Amniotic epithelial cell (primary cell): ENCODE measurements at places on chromosomes 11 and 22.

DNA sequence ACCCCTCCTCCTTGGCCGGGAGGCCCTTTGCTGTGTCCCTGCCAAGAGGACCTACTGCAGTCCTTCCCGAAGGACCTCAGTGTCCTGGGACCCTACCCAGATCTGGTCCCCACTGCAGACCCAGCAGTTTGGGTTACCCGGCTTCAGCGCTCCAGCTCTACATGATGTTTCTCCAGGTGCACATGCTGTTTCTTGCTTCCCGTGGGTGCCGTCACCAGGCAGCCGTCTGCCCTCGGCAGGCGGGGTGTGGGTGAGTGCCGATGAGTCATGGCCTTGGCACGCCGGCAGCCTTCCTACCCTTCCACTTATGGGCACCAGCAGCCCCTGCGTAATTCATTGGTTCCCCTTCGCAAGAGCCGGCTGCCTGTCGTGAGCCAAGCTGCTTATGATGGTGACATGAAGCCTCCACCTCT, 101.8 kb downstream of the BCR start:
- DNase-seq = peak; percentile 83

DNA sequence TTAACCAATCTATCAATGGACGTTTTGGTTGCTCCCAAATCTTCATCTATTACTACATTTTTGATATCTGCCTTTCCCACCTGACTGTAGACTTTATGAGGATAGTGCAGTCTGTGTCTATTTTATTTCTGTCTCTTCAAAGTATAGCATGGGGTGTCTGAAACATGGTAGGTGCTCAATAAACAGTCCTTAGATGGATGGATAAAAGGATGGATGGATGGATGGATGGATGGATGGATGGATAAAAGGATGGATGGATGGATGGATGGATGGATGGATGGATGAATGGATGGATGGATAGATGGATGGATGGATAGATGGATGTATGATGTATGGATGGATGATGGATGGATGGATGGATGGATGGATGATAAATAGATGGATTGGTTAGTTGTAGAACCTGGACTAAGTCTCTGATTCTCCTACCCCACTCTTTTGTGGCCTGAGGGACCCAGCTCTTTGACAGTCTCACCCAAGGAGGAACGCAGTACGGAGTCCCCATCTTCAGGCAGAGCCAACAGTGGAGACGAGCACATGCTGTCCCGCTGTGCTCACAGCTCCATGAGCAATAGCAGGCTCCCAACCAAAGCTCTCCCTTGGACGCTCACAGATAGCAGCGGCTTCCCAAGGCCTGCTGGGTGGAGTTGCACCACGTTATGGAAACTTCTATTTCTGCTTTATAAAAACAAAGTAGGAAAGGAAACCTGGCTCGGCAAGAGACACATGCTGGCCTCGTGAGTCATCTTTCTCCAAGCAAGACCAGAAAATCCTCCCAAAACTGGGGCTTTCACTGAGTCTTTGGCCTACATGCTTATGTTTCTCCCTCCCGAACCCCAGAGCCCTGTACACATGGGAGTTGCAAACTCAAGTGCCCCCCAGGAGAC, 448.0 kb downstream of the MIAT start:
- DNase-seq = peak; percentile 96

GRCh38 chr22:35695202-35695601, 22.5 kb upstream of the APOL5 start:
- no peak for DNase-seq

DNA sequence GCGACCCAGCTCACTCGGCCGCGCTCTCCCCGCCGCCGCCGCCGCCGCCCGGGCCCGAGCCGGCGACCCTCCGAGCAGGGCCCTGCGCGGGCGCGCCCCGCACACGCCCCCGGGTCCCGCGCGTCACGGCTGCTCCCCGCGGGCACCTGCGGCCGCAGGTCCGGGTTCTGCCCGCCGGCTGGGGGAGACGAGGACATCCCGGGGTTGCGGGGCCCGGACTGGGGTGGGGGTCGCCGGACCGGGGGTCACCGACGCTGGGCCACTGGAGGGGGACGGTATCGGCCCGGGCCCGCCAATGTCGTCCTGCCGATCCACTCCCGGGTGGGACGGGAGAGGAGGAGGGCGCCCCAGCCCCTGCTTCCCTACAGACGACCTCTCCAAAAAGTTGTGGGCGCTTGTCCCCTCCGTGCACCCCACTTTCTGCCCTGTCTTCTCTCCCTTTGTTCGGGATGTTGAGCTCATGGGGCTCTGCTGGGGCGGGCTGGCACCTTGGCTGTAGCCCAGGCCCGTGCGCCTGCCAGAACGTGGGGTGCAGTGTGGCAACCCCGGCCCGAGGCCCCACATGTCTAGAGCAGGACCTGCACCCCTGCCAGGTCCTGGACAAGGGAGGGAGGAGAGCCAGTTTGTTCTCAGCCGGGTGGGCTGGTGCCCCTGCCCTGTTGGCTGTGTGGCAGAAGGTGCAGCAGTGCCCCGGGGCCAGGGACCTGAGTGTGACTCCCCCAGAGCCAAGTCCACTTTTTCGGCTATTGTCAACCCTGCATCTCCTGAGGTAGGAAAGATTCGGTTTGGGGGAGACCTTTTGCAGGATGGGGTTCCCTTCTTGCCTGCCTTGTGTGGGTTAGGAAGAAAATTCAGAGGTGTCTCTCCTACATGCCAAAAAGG, 40.2 kb upstream of the CELSR1 start:
- DNase-seq = no peak

DNA sequence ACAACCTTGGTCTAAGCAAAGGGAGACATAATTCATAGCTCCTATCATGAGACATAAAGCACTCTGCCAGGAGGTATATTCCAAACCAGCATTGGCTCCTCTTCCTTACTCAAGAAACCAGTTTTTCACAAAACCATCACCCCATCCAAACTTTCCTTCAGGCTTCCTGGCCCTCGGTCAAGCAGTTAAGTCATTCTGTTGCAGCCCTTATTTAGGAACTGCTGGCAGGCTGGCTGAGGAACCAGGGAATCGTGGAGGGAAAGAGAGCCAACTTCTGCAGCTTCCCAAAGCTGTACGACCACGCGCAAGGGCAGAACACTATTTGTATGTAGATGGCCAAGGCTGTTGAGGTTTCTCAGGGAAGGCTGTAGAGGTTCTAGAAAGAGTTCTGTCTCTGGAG, 680 bp downstream of the IFT46 start:
- DNase-seq = no peak

DNA sequence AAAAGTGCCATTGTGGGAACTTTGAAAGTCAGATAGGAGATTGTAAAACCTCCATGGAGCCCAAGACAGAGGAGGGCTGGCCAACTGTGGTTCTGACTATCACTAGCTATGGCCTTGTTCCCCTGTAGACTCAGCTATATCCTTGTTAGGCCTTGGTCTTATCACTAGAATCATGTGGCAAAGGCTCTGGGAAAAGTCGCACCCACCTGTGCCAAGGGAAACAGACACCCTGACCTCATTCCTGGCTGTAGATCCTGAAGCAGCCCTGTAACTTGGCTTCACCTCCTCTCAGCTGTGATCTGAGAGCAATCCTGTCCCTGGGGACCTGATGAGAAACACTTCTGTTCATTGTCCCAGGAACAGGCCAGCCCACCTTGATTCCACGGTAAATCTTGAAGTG, 566.2 kb downstream of the TMEM135 start:
- DNase-seq = no peak
